ENCODE measurements at places on chromosomes 16 and 17. TPM values are rescaled to one million over a fixed set of nuclear protein-coding genes. Genes with fewer than 3 reads are reported as not detected.

OR4D1 gene
- total RNA-seq, result not detected

ABCC11 gene
- under 0.01 TPM for total RNA-seq

DNA sequence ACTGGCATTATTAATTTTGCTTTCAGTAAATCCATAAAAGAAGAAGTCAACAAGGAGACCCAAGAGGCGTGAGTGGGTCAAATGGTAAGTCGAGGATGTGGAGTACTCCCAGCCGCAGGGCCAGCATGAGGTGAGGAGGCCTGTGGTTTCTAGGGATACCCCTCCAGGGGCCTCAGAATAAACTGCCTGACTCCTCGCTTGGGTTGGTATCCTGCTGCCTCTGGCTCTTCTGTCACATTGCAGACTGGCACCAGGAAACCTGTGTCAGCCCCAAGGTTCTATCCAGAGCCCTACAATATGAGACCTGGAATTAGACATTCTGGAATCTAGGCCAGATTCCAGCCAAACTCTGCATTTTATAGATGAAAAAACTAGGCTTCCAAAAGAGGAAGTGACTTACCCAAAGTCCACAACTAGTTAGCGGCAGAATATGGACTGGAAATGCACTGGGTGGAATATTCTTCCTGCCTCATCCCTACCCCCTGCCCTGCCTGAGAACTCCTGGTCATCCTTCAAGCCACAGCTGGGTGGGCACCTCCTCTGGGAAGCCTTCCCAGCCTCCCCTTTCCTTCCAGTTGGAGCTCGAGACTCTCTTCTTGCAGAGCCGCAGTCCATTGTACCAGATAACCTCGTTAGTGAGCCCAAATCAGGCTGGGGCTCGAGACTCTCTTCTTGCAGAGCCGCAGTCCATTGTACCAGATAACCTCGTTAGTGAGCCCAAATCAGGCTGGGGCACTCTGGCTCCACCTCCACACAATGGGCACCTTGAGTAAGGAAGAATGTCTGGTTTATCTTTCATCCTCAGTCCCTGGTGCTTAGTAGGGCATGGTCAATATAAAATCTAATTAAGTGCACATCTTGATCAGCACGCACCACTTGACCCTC, 22.6 kb downstream of the C17orf67 start:
- DNase-seq, result no peak

GRCh38 chr17:66344473-66344872, 42.1 kb downstream of the PRKCA start:
- DNase-seq, result no peak

DNA sequence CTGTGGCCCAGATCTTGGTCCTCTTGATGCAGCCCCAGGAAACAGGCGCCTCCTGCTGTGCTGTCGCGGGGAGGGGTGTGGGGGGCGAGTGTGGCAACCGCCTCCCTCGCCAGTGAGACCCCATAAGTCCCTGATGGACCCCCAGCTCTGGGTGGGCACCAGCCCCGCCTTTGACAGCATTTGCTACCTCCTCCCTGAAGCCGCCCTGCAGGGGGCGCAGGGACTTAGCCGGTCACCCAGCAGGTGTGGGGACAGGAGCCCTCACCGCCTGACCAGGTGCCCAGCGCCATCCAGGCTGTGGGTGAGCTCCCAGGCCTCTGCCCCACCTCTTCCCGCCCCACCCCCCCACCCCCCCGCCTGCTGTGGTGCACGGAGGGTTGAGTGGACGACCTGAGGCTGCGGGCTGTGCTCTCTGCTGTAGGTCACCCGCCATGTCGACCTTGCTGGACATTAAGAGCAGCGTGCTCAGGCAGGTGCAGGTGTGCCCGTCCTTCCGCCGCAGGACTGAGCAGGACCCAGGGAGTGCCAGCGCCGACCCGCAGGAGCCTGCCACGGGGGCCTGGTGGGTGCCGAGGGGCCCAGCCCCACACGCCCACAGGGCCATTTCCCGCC, 4.8 kb downstream of the BAIAP3 start:
- DNase-seq, result no peak

GRCh38 chr16:10514369-10515055, 65.9 kb downstream of the EMP2 start:
- DNase-seq, result peak; percentile 70

- no peak for DNase-seq
Observed at GRCh38 chr17:11326492-11326891, 85.5 kb downstream of the SHISA6 start.

- peak; percentile 81 for DNase-seq
Observed at GRCh38 chr17:39270923-39271322, 45.2 kb upstream of the STAC2 start.

- DNase-seq, result no peak
Observed at GRCh38 chr17:75807861-75808260, 23.3 kb downstream of the UNK start.

- no peak for DNase-seq
Observed at GRCh38 chr16:49488336-49488735, 114.7 kb downstream of the C16orf78 start.

GRCh38 chr16:24208710-24209109, 47.4 kb upstream of the CACNG3 start:
- DNase-seq, result no peak

- no peak for DNase-seq
Observed at GRCh38 chr16:28062261-28062846, 1.2 kb downstream of the GSG1L start.

DNA sequence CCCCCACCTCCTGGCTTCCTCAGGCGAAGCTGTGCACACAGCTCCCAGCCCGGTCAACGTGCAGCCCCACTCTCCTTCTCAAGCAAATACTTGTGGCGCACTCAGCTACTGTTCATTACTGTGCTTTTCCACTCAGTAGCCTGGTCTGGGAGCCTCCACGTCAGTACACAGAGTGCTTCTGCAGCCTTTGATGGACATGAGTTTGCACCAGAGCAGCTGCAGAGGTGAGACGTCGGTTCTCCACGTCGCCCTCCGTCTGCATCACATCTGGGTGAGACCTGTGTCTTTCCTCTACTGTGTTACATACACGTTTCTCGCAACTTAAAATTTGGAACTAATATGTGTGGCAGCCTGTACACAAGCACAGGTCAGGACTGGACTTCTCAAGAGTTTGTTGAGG, 334.3 kb downstream of the C16orf95 start:
- DNase-seq, result no peak

- DNase-seq, result no peak
Observed at GRCh38 chr17:66945147-66945835, 19.2 kb upstream of the CACNG4 start.

- DNase-seq, result no peak
Observed at GRCh38 chr16:56087626-56088025, 103.7 kb upstream of the GNAO1 start.
